WTC11 (cell line): ENCODE measurements at places on chromosomes 2 and 18.

DNA sequence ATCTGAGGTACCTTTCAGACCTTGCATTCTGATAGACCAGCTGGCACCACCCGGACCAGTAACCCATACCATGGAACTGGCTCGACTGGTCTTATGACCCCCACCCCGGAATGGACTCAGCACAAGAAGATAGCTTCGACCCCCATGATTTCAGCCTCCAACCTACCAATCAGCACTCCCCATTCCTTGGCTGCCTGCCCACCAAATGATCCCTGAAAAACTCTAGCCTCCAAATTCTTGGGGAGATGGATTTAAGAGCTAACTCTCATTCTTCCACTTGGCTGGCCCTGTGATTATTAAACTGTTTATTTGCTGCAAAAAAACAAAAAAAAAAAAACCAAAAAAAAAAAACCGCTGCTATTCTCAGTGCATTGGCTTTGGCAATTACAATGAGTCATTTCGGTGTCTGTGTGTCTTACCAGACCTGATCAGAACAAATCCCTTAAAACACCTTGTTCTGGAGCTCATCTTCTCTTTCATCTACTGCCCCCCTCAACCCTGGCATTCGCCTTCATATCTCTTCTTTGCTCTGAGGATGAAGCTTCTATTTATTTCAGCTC is 60.1 kb upstream of the KIF5C start:
- DNase-seq = no peak

GRCh38 chr2:12479065-12479601 is 237.6 kb upstream of the TRIB2 start:
- no peak for DNase-seq

DNA sequence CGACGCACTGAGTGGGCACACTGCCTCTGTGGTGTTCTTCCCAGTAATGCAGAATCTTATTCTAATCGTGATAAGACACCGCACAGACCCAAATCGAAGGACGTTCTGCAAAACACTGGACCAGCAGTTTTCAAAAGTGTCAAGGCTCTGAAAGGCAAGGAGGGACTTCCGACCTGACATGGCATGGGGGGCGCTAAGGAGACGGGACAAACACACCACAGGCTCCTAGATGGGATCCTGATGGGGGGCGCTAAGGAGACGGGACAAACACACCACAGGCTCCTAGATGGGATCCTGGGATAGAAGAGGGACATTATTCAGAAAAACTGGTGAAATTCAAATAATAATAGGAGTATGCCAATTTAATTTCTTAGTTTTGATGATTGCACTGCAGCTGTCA is 191.4 kb downstream of the LDLRAD4 start:
- peak; percentile 48 for DNase-seq

GRCh38 chr2:79369127-79369526 is 143.7 kb upstream of the CTNNA2 start:
- DNase-seq = no peak

GRCh38 chr2:74482801-74483674 is at the start of the genes CCDC142 and TTC31:
Gene CCDC142 (minus strand): TSS chr2:74482998. CDS start chr2:74482837, 161 bp downstream.
Gene TTC31 (plus strand): TSS chr2:74483081. CDS start chr2:74483096, 15 bp downstream.
- peak; percentile 96 for DNase-seq

- no peak for DNase-seq
Observed at GRCh38 chr2:79292239-79292957, 132.8 kb upstream of the REG3A start.

DNA sequence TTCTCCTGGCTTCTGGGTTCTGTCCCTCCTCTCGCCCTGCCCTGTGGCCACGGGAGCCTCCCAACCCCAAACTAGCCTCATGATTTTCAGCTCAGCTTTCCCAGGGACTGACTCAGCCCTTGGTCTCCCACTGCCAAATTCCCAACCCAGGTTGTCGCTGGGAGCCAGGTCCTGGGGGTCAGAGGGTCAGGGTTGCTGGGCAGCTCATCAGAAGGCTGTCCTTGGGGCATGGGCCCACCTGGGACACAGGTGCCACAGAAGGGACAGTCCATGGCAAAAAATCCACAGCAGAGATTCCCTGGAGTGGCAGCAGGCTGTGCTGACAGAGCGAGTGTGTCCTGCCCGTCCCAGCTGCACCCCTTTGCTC is 180.4 kb downstream of the TWIST2 start:
- DNase-seq = no peak

GRCh38 chr18:11520536-11520935 is 88.9 kb upstream of the SLC35G4 start:
- no peak for DNase-seq

DNA sequence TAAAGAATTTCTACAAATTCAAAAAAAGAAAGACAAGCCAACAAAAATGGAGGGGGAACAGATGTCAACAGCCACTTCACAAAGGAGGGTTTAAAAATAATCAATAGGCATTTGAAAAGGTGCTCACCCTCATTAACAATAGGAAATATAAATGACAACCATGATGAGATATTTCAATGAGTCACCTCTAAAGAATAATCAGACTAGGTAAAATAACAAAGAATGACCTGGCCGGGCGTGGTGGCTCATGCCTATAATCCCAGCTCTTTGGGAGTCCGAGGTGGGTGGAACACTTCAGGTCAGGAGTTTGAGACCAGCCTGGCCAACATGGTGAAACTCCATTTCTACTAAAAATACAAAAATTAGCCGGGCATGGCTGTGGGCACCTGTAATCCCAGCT is 133.6 kb downstream of the KCNE4 start:
- DNase-seq = no peak
